ENCODE measurements at places on chromosomes 12 and 14.

GRCh38 chr12:132771126-132771838 is 9.7 kb upstream of the ANKLE2 start:
- no peak for DNase-seq

DNA sequence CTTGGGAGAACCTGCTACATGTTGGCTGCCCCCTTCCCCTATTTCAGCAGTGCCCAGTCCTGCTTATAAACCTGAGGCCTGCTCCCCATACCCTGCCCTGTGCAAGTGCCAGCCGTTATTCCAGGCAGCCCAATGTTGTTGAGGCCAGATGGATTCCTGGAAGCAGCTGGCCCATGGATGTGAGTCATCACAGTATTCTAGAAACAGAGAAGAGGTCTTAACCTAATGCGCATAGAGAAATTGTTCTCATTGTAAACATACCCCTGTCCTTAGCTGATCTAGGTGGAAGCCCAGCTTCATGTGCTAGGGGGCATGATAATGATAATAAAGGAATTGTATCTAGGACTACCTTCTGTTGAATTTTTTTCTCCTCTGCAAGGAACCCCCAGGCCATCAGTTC is 69.7 kb downstream of the TSPAN11 start:
- peak; percentile 62 for DNase-seq

DNA sequence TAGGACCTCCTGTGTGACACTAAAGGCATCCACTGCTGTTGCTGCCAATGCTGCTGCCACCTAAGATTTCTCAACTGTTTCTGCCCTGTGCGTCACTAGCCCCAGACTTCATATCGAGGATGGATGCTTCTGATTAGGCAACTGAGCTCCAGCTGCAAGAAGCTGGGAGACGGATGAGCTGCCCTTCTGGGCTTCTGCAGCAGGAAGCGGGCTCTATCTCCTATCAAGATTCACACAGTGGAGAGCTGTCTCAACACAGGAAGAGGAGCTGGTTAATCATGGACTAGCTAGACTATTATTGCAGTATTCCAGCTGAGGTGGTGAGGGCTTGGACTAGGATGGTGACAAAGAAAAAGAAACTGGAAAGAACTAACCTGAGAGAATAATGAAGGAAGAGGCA is 59.2 kb upstream of the PELI2 start:
- DNase-seq, result no peak

DNA sequence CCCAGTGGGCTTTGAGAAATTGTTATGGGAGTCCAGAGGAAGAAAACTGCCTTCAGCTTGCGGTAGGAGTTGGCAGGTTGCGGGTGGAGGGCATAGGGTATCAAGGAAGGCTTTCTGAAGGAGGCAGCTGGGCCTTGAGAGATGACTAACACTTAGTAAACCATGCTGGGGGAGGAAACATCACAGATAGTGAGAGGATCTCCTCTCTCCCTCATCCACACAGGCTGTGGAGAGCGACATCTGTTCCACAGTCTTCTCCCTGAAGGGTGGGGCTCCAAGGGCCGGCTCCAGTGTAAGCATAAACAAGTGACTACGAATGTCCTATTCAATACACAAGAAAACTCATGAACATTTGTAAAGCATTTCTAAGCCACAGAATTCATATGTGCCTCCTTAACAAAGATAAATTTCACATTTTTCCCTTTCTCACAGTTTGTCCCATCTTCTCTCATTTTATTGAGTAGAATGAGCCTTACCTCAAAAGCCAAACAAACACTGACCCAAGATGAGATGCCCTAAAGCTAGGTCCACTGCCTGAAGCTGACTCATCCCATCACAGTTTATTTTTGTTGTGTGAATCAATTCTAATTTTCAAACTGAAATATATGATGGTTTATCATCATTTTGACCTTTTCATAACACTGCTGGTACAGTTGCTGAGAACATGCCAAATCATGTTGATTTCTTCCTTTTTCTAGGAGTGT is 227.9 kb downstream of the SLC25A21 start:
- DNase-seq, result no peak

GRCh38 chr12:19574601-19575000 is 135.3 kb downstream of the AEBP2 start:
- no peak for DNase-seq
